Epithelial cell of prostate (primary cell): ENCODE measurements at places on chromosomes 3 and 15.

- peak; percentile 88 for DNase-seq
Observed at GRCh38 chr3:30347679-30348216, 258.7 kb upstream of the TGFBR2 start.

- DNase-seq: no peak
Observed at GRCh38 chr3:107978131-107979055, 112.4 kb downstream of the CD47 start.

DNA sequence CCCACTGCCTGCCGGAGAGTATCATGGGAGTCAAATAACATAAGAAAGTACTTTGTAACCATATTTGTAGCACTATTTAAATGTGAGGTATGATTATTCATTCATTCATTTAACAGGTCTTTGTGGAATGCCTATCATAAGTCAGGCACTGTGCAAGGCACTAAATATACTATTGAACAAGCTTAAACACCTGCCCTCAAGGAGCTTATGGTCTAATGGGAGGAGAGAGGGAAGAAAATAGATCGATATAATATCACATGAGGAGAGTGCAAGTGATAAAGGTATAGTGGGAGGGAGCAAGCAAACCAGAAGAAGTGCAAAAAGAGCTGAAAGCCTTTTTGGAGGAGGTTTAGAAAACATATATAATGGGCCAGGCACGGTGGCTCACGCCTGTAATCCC is 3.3 kb upstream of the HERC1 start:
- DNase-seq: no peak

DNA sequence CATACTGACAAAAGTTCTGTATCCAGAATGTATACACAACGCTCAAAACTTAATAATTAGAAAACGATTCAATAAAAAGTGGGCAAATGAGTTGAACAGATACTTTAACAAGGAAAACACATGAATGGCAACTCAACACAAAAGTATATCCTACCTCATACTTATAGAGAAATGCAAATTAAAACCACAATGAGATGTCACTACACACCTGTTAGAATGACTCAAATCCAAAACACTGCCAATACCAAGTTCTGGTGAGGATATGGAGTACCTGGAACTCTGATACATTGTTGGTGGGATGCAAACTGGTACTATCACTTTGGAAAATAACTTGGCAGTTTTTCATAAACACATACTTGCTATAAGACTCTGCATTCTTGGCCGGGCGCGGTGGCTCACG is 42.1 kb downstream of the PRTG start:
- DNase-seq: no peak

GRCh38 chr3:36058404-36059030 is 321.8 kb upstream of the STAC start:
- no peak for DNase-seq

- peak; percentile 10 for DNase-seq
Observed at GRCh38 chr3:100463002-100463401, 29.4 kb upstream of the TMEM45A start.

GRCh38 chr3:107524841-107525643 is 2.3 kb downstream of the BBX start:
- DNase-seq: no peak

GRCh38 chr15:55858661-55859060 is 115.7 kb upstream of the PRTG start:
- DNase-seq: no peak

- DNase-seq: no peak
Observed at GRCh38 chr3:194333212-194333980, 17.7 kb downstream of the CPN2 start.

GRCh38 chr15:79987569-79987955 is 16.6 kb upstream of the BCL2A1 start:
- no peak for DNase-seq

DNA sequence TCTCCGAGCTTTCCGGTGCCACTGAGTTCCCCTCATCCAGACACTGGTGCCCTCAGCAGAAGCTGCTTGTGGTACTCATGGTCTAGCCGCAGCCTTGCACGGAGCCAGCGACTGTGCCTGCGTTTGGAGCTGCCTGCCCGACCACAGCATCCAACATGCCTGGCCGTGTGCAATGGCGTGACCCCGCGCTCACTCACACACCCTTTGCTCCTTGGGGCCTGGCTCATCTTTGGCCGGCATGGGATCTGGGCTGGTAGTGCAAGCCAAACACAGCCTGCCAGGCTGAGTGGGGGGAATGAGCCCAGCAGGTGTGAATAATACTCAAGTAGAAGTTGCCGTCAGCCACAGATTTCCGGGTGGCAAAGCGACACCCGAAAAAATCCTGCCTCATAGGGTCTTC is 1178.7 kb upstream of the GBE1 start:
- no peak for DNase-seq

DNA sequence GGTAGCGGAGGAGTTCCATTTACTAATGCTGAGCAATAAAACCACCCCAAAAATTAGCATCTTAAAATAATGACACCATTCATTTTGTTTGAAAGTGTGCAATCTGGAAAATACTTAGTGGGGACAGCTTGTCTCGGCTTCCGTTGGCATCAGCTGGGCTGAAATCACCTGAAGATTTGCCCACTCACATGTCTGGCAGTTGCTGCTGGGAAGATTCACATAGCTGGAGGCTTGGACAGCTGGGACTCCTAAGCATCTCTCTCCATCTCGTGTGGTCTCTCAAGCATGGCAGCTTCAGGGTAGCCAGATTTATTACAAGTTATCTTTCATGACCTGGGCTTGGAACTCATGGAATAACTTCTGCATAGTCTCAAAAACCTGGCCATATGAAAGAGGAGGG is 38.4 kb upstream of the BFSP2 start:
- DNase-seq: no peak

DNA sequence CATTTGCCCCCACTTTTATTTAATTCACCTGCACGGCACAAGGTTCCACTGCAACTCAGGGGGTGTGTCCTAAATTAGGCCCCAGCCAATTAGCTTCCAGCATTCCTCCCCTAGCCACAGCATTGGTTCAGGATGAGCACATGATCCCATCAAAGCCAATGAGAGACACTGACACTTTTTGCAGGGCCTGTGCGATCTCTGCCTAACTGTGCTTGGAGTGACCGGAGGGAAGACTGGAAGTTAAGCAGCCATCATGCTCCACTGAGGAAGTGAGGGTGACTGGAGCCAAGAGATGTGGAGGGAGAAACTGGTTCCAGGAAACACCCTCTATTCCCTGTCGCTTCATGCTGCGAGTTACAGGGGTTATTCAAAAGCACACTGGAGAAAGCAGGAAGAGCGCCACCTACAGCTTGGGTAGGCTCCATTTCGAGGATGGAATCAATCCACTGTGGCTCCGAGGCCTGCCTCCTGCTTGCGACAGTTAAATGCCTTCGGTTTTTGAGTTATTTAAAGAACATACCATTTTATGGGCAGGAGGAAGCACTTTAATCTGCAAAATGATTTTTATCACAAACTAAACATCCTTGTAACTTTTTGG is 122.2 kb upstream of the WNT5A start:
- no peak for DNase-seq

GRCh38 chr15:31867536-31868442 is 162.5 kb upstream of the CHRNA7 start:
- DNase-seq: no peak

GRCh38 chr3:160768918-160769317 is 12.9 kb downstream of the PPM1L start:
- no peak for DNase-seq

DNA sequence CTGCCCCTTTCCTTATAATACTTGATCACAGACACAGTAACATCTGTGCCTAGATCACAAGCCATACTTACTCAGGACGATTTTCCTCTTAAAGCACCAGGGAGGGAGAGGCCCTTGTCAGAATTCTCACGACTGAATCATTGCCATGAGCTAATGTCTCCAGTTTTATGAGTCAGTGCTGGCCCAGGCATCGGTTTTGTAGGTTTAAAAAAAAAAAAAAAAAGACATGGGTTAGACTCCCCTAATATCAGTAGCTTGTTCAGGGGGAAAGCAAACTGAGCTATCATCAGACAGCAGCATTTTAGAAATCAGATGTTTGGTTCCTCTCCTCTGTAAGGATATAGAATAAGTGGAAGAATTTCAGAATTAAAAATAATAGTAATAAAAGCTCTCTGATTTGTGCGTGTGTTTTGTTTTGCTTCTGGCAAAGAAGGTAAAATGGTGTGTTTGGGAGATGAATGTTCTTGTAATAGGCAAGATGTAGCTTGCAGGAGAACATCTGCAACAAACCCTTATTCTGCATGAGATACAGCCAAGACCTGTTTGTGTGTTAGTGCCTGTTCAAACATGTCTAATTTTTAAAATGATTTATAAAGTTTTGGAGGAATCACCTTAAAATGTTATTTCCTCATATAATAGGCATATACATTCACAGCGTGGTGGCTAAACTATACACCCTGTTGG is 193.6 kb downstream of the TP63 start:
- DNase-seq: peak; percentile 92

DNA sequence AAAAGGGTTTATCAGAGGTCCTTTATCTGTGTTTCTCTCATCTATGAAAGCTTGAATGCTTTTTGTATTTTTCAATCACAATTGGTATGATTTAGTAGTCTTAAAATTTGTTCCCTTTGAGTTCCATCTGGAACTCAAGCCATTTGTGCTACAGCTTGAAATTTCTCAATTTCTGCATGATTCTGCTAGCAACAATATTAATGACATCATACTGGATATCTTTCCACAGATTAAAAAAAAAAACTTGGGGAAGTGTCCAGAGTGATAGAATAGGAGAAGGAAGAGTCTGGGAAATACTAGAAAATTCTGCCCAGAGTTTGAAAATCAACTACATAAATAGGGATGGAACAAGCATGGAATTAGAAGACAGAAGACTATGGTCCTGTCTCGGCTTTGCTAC is 9.3 kb upstream of the FBN1 start:
- no peak for DNase-seq

DNA sequence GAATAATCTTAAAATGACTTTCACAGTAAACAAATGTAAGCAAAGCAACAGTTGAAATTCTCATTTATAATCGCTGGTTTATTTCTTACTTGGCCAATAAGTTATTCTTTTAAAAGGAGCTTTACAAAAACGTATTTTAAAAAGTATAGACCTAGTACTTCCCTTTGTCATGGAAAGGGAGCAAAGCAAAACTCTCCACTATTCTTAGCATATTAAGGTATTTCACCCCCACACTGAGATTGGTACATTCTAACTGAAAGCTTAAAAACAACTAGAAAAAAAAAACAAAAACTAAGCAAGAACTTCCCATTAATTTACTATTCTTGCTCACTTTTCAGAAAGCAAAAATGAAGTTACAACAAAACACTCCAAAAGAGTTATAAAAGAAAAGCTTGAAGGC is 1.5 kb downstream of the ATG3 start:
- no peak for DNase-seq

DNA sequence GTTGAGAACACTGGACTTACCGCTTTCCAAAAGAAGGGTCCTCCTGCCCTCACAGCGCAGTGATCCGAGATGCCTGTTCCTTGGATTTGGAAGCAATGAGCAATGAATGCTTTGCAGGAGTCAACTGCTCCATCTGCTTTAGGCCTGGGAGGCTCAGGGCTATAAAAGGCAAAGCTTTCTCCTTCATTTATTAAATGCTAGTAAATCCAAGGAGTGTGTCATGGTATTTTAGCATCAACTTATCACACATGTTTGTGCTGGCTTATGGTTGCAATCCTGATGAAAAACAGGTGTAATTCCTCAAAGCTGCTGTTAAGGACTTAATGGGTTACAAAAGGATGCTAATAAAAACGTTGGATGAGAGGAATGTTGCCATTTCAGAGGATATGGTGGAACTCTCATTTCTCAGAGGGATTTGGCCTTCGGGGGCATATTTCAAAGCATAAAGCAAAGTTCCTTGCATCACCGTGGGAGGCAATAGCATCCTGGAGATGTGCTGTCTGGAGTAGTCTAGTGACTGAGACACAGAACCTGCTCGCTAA is 158.5 kb upstream of the TPM1 start:
- no peak for DNase-seq

DNA sequence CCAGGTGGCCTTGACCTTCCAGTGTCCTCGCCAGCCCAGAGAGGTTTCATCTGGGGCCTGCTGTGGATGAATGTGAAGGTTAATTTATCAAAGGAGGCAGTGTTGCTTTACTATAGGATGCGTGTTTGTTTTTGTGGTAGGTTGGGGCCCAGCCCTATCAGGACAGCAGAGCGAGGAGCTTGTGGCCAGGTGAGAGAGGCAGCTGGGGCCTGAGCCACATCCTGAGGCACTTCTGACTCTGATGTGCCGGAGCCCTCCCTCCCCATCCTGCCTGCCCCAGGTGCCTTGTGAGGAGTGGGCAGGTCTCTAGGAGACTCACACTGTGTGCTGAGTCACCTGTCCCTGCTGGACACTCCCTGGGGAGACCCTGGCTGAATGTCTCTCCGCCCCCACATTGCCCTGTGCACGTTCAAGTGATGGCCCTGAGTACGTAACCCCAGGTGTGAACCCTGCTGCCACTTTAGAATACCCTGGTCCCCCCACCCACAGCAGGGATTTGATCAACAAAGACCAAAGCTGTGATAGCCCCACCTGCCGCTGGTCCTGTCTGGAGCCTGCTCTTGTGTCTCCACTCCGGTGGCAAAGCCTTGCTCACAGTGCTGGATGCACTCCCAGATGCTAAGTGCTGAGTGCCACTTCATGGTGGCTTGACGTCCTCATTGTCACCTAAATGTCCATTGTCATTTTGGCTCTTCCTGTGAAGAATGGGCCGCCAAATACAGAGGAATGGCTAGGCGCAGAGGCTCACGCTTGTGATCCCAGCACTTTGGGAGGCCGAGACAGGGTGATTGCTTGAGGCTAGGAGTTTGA is 16.0 kb downstream of the FBLN2 start:
- no peak for DNase-seq

- DNase-seq: no peak
Observed at GRCh38 chr3:59268170-59268569, 218.3 kb upstream of the CFAP20DC start.

- DNase-seq: no peak
Observed at GRCh38 chr15:51647128-51647562, 24.6 kb upstream of the DMXL2 start.

DNA sequence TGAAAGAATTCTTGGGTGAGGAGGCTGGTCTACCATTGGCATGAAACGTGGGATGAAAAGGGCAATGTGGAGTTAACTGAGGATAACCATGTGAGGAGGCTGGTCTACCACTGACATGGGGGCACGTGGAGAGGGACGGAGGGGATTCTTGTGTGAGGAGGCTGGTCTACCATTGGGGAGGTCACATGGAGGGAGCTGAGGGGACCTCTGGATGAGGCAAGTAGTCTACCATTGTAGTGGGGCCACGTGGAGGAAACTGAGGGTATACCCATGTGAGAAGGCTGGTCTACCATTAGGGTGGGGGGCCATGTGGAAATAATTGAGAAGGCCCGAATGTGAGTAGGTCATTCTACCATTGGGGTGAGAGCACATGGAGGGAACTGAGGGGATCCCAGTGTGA is 154.1 kb downstream of the FBLN2 start:
- DNase-seq: no peak

DNA sequence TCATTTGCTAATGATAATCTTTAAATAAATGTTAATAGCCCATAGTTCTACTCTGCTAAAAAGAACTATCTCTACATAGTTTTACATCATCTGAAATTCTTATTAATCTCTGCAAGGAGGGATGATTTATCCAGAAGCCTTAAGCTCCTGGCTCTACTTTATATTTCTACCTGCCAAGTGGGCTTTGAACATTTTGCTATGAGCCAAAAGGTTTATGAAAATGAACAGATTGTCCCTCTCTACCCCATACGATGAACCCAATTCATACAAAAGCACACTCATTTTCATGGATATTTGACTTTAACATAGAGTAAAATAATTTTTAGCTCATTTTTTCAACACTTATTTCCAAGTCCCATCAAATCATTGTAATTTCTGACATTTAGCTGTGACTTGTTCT is 611.0 kb downstream of the NSUN3 start:
- no peak for DNase-seq

GRCh38 chr3:64586952-64587351 is 100.8 kb downstream of the ADAMTS9 start:
- DNase-seq: no peak

- no peak for DNase-seq
Observed at GRCh38 chr3:61687206-61687605, 125.8 kb downstream of the PTPRG start.
